ENCODE measurements at places on chromosomes 16 and 17. TPM values are rescaled to one million over a fixed set of nuclear protein-coding genes. Genes with fewer than 3 reads are reported as not detected.

- DNase-seq, result no peak
Observed at GRCh38 chr17:17420561-17421269, 56.1 kb upstream of the MED9 start.

GRCh38 chr17:60224064-60224463, 74.3 kb downstream of the CA4 start:
- DNase-seq, result no peak

- no peak for DNase-seq
Observed at GRCh38 chr16:89034971-89035668, 58.1 kb upstream of the CBFA2T3 start.

GRCh38 chr16:57092786-57093411, 516 bp downstream of the CPNE2 start:
- DNase-seq, result peak; percentile 33

DNA sequence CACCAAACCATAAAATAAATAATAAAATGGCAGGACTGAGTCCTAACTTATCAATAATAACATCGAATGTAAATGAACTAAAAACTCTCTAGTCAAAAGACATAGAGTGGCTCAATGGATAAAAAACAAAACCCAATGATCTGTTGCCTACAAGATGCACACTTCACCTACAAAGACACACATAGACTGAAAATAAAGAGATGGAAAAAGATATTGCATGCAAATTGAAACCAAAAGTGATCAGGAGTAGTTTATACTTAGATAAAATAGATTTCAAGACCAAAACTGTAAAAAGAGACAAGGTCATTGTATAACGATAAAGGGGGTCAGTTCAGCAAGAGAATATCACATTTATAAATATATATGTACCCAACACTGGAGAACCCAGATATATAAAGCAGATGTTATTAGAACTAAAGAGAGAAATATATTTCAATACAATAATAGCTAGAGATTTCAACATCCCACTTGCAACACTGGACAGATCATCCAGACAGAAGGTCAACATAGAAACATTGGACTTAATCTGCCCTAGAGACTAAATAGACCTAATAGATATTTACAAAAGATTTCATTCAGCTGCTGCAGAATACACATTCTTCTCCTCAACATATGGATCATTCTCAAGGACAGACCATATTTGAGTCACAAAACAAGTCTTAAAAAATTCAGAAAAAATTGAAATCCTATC, 29.8 kb downstream of the SLC47A2 start:
- no peak for DNase-seq

DNA sequence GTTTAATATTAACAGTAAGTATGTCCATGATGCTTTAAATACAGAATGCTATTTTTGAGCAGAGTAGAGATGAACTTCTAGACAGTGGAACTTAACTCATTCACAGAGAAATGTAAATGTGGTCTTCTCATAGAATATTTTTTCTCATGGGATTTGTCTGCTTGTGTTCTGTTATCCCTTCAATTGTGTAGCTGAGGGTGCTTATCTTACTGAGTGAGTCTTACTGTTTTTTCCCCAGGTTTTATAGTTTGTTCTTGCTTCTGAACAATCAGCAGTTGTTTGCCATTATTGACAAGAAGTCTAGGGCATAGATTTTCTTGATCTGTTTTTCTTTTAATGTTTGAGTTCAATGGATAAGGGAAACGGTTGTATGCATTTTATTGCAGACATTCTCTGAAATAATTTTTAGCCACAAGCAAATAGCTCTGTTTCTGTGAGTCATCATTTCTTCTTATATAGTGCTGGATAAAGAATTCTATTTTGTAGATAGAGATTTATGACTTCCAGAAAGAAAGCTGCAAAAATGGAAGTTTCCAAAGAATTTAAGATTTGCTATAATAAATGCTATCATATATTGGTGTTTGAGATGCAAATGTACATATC, 60.5 kb downstream of the NF1 start:
- DNase-seq, result no peak

DNA sequence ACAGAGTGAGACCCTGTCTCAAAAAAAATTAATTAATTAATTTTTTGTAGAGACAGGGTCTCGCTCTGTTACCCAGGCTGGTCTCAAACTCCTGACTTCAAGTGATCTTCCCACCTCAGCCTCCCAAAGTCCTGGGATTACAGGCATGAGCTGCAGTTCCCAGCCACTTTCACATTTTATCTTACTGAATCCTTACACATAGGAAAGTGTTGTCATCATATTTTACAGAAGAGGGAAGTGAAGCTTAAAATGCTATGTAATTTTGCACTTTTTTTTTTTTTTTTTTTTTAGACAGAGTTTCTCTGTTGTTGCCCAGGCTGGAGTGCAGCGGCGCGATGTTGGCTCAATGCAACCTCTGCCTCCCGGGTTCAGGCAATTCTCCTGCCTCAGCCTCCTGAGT, 21.1 kb upstream of the ZNF629 start:
- no peak for DNase-seq

- no peak for DNase-seq
Observed at GRCh38 chr17:2982854-2983253, 80.6 kb downstream of the OR1D5 start.

- DNase-seq, result no peak
Observed at GRCh38 chr17:40178021-40178601, 841 bp downstream of the RAPGEFL1 start.

DNA sequence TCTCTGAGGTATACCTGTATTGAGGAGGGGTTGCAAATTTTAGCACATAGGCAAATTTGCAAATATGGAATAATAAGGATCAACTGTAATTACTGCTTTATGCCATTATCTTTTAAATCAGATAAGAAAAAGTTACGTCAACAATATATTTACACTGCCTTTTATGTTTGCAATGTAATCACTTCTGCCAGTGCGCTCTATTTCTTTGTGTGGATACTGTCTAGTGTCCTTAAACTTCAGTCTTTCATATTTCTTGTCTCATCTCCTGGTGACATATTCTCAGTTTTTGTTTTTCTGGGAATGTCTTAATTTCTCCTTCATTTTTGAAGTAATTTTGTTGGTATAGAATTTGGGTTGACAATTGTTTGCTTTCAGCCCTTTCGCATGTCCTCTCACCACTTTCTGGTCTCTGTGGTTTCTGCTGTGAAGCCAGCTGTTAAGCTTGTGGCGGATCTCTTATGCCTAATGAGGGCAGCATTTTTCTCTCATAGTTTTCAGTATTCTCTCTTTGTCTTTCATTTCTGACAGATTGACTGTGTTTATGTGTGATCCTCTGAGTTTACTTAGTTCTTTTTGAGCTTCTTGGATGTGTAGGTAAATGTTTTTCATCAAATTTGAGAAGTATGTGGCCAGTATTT, 37.6 kb upstream of the ABCC11 start:
- DNase-seq, result no peak

GRCh38 chr17:29617125-29617480, 5.6 kb downstream of the CORO6 start:
- peak; percentile 80 for DNase-seq

- no peak for DNase-seq
Observed at GRCh38 chr17:63497708-63498483, 21.0 kb downstream of the ACE start.

GRCh38 chr17:28133562-28133970, 91.1 kb downstream of the NLK start:
- no peak for DNase-seq

DNA sequence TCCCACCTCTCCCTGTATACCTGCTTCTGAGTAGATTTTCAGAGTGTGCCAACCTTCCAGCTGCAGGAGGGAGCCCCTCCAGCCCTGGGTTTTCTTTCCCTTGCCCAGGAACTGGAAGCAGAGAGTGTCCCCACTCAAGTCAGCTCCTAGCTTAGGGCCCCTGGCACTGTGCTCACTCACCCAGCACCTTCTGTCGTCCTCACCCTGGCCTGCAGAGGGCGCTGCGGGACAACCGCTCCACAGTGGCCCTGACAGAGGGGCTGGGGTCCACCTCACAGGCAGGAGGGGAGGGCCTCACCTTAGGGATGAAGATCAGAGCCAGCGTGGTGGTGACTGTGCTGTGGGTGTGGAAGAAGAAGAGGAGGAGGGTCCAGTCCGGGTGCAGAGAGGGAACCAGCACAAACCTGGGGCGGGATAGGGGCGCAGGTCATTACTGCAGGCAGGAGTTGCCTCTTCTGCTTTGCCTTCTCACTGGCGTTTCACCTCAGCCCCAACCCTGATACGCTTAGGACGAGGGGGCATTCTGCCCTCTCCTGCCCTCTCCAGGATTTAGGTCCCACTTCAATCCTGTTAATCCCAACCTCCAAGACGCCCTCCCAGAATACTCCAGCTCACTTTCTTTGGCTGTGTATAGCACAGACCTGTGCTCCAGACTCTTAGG, 10.0 kb downstream of the GPR179 start:
- peak; percentile 61 for DNase-seq

DNA sequence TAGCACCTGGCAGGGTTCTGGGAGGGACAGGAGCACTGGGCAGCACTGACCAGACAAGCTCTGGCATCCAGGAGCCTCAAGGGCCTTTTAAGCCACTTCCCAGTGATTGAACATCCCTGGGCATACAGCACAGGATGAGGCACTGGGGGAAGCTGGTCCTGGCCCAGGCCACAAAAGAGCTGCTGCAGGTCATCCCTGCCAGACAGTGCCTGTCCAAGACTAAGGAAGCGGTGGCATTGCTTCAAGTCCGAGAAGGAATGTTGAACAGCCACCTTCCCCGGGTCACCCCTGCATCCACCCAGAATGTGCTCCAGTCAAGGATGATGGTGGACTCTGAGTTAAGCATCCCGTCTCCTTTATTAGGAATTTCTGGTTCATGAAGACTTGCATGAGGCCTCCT, 1.2 kb upstream of the OSBPL7 start:
- no peak for DNase-seq

GRCh38 chr16:49275050-49275730, 6.4 kb downstream of the CBLN1 start:
- DNase-seq, result no peak

- no peak for DNase-seq
Observed at GRCh38 chr16:2507665-2508064, 6.1 kb upstream of the ATP6V0C start.

GRCh38 chr16:56423584-56424403, 1.6 kb downstream of the AMFR start:
- DNase-seq, result no peak

GRCh38 chr16:66260522-66261254, 105.8 kb upstream of the CDH5 start:
- no peak for DNase-seq

GRCh38 chr17:62751060-62751691, 56.9 kb downstream of the MARCHF10 start:
- no peak for DNase-seq

- DNase-seq, result no peak
Observed at GRCh38 chr16:83550183-83550569, 257.6 kb upstream of the HSBP1 start.

- no peak for DNase-seq
Observed at GRCh38 chr16:14409563-14409962, 220.5 kb downstream of the PARN start.

DNA sequence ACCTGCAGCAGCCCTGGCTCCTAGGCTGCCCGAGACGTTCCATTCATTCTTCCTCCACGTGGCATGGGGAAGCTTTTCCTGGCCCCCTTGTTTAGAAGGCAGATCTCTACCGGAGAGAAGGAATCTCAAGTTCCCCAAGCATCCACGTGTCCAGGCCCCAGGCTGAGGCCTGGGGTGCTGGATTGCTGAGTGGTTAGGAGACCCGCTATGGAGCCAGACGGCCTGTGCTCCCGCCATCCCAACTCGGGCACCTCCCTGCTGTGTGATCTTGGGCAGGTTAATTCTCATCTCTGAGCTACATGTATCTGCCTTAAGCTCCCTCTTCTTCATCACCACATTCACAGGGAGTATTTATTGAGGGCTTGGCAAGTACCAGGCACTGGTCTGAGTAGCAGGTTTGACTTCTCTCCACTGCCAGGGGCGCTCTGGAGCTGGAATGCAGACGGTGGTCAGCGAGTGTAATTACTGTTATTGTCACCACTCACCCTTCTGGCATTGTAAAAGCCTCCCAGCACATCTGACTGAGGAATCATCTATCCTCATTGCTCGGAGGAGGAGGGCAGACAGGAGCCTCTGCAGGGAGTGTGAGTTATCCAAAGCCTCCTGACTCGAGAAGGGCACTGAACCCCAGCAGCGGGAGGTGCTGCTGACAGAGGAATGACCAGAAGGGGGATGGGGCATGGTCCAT, 1.1 kb upstream of the ADGRG1 start:
- DNase-seq, result no peak

- no peak for DNase-seq
Observed at GRCh38 chr17:40306395-40306794, 2.6 kb upstream of the RARA start.

DNA sequence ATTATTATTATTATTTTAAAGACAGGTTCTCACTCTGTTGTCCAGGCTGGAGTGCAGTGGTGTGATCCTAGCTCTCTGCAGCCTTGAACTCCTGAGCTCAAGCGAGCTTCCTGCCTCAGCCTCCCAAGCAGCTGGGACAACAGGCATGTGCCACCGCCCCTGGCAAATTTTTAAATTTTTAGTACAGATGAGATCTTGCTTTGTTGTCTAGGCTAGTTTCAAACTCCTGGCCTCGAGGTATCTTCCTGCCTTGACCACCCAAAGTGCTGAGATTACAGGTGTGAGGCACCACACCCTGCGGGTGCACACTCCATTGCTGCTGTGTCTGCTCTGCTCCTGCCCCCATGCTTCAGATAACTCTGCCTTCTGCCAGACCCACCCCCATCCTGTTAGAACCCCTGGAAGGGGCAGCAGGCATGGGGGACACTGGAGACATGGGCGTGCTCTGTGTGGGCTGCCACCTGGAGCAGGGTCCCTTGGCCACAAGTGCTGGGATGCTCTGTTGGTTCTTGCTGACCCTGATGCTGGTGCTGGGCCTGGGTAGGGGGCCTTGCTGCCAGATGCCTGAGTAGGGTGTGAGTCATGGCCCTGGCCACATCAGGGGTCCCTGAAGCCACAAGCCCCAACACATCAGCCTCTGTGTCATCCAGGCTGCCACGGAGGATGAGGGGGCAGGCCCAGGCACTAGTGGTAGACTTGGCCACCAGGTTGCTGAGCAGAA, 2.6 kb downstream of the GGT6 start:
- no peak for DNase-seq

DNA sequence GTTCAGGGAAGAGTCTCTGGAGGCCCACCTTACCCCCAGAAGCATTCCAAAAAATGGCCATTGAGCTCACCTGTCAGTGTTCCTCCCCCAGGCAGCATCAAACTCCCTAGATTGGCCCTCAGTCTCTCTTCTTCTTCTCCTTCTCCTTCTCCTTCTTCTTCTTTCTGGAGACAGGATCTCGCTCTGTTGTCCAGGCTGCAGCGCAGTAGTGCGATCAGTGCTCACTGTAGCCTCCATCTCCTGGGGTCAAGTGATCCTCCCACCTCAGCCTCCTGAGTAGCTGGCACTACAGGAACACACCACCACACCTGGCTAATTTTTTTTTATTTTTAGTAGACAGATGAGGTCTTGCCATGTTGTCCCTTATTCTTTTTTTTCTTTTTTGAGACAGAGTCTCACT, 16.4 kb upstream of the WNT3 start:
- DNase-seq, result no peak

The NAGPA gene
- total RNA-seq, result 15.3 TPM

The P3H4 gene
- 42.3 TPM for total RNA-seq

The SRCIN1 gene
- total RNA-seq, result 8.4 TPM

The LLGL2 gene
- total RNA-seq, result 3.4 TPM

The LITAFD gene
- total RNA-seq, result not detected

The ZACN gene
- not detected for total RNA-seq

The CMTM2 gene
- 0.54 TPM for total RNA-seq

The MEOX1 gene
- total RNA-seq, result 1.1 TPM

The KCNAB3 gene
- 19.9 TPM for total RNA-seq

The MYH13 gene
- total RNA-seq, result not detected

The ITPRIPL2 gene
- total RNA-seq, result 21.8 TPM

The TMEM98 gene
- total RNA-seq, result 133 TPM

The HEATR9 gene
- total RNA-seq, result not detected

Measured in neural crest cell (in vitro differentiated cells).